ENCODE measurements at places on chromosomes 2 and 18.

DNA sequence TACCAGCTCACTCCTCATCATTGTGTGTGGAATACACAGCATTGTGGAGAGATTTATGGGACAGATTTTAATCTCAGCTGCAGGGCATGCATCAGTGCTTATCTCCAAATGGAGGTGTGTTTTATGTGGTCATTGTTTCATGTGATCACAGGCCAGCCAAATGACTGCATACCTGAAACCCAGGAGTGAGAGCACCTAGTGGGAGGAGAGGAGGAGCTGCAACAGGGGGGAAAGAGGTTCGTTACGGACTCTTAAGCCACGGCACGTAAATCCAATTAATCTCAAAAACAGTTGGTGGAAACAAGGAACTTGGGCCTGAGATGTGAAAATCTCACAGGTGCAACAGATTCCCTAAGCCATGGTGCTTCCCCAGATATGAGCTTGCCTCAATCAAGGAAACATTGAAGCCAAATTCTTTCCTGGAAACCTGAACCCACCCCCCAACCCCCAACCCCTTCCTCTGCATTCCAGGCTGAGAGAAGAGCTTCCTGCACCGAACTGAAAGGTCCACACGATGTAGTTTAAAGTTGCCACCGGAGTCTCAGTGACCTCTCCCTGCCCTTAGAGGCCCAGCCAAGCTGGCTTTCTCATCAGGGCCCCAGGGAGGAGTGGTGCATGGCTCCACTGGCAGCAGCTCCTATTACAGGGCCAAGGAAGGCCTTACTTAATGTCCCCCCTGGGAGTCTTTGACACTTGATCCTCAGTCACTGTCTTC is 167.4 kb downstream of the C1D start:
- H3K4me3 ChIP-seq: no peak overlapping the region
- H3K36me3 ChIP-seq: no peaks in the 10 kb centered on the region
- peaks cover 4% of the 10 kb centered on the region for H3K4me1 ChIP-seq

DNA sequence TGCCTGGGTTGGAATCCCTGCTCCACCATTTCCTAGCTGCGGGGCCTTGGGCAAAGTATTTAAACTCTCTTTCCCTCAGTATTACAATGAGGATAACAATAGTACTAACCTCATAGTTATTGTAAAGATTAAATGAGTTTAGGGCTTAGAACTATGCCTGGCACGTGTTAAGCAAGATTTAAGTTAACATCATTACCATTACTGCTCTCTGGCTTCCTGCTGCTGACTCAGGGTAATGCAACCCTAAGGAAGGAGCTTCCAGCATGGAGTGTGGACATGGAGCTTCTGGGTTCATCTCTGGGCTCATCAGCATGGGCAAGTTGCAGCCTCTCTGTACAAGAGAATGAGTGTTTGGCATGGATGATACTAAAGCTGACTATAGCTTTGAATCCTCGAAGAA is 374.2 kb upstream of the MAP2 start:
- no peaks in the 10 kb centered on the region for H3K27me3 ChIP-seq
- DNase-seq: no peak
- H3K27ac ChIP-seq: no peak overlapping the region
- no peaks in the 10 kb centered on the region for H3K36me3 ChIP-seq
- no peak overlapping the region for H3K4me3 ChIP-seq
- H3K4me1 ChIP-seq: no peaks in the 10 kb centered on the region

DNA sequence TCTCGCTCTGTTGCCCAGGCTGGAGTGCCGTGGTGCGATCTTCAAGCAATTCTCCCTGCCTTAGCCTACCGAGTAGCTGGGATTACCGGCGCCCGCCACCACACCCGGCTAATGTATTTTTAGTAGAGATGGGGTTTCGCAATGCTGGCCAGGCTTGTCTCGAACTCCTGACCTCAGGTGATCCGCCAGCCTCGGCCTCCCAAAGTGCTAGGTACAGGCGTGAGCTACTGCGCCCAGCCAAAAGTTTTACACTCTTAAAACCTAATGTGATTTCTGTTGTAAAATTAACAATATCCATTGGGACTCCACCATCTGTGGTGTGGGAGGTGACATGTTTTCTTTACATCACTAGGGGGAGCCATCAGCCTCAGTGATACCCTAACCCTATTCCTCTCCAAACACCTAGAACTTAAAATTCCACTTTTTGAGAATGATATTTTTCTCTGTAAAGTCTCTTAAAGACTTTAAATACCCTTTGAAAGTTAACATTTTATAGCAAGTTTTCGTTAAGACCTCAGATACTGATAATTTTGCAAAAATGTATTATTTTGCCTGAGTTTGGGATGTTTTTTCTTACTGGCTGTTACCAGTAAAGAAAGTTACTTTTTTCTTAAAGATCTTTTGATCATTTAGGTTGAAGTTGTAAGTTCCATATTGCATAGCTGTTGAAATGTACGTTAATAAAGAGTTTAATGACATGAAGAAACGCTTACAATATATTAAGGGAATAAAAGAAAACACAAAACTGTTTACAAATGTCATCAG is 11.6 kb upstream of the EIF2AK2 start:
- H3K4me1 ChIP-seq: no peaks in the 10 kb centered on the region

DNA sequence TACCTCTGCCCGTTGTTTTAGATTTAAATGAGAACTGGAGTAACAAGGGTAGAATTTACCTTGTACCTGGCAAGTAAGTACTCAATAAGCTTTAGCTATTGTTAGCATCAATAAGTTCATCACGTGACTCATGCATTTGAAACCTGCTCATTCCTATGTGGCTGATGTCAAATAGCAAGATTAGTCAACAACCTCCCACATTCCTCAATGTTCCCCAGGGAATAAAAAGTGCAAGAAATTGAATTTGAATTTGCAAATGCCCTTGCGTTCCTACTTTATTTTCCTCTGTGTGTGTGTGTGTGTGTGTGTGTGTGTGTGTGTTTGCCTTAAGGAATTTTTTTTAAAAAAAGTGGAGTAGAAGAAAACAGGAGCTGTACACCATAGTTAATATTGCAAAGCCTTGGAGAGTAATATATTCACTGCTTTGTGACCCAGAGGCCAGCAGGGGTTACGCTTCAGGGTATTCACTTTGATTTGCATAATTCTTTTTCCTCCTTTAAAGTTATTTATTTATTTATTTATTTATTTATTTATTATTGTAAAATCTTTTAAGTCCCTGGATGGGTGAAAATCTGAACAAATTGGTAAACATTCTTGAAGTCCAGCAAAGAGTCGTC is 43.9 kb upstream of the DNAH7 start:
- H3K36me3 ChIP-seq: no peaks in the 10 kb centered on the region
- no peaks in the 10 kb centered on the region for H3K27me3 ChIP-seq
- no peak for DNase-seq
- H3K4me1 ChIP-seq: peaks cover 10% of the 10 kb centered on the region

- DNase-seq: no peak
- no peak overlapping the region for H3K27ac ChIP-seq
- peaks cover 10% of the 10 kb centered on the region for H3K27me3 ChIP-seq
Observed at GRCh38 chr2:236968880-236969534, 116.7 kb upstream of the COPS8 start.

Data from suprapubic skin (tissue), 4 donors.